ENCODE measurements at places on chromosomes 6 and 20. TPM values are rescaled to one million over a fixed set of nuclear protein-coding genes. Genes with fewer than 3 reads are reported as not detected.

The SRSF12 gene
- total RNA-seq: 0.44 TPM

The TRMT6 gene
- total RNA-seq: 12.6 TPM

The PSORS1C1 gene
- total RNA-seq: 0.20 TPM

The TXLNB gene
- 0.24 TPM for total RNA-seq

The DPPA5 gene
- not detected for total RNA-seq

The CLVS2 gene
- total RNA-seq: not detected

The DAAM2 gene
- 2.3 TPM for total RNA-seq

The LRRC1 gene
- 21.9 TPM for total RNA-seq

The BNIP5 gene
- total RNA-seq: not detected

The LY6G6D gene
- not detected for total RNA-seq

The UNC5CL gene
- total RNA-seq: 0.56 TPM

The KIF25 gene
- not detected for total RNA-seq

The DEFB114 gene
- total RNA-seq: not detected

The FAM110A gene
- 32.8 TPM for total RNA-seq

The EYA2 gene
- total RNA-seq: 27.7 TPM

The EFCAB8 gene
- 0.48 TPM for total RNA-seq

The WFDC5 gene
- 4.3 TPM for total RNA-seq

The PSORS1C2 gene
- 0.40 TPM for total RNA-seq

The ADGRF5 gene
- 2.5 TPM for total RNA-seq

The CLPSL1 gene
- total RNA-seq: not detected

The BTN1A1 gene
- not detected for total RNA-seq

The C6orf141 gene
- 9.3 TPM for total RNA-seq

The BAG2 gene
- 0.24 TPM for total RNA-seq

The SMIM8 gene
- 4.0 TPM for total RNA-seq

The NR2E1 gene
- total RNA-seq: 0.08 TPM
